ENCODE measurements at places on chromosomes 6 and 20.
A peak's percentile ranks its signal among the peaks of the same experiment; 100 is the strongest.

DNA sequence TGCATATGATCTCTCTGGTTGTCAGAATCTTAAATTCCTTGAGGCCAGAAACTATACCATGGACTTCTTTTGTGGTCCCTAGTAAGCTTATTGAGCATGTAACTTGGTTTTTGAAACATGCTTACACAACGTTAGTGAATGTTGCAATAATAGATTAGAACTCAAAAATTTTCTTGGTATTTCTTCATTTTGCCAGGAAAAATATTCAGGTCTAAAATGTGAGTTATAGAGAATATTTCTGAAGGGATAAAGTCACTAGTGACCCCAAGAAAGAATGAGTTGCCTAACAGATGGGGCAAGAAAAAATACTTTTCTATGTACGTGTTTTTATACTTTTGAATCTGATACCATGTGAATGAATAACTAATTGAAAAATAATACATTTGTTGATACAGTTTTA lies 195.4 kb downstream of the TFAP2A start:
- no peak for DNase-seq

GRCh38 chr6:36722879-36723278 lies 25.3 kb downstream of the RAB44 start:
- DNase-seq = no peak

DNA sequence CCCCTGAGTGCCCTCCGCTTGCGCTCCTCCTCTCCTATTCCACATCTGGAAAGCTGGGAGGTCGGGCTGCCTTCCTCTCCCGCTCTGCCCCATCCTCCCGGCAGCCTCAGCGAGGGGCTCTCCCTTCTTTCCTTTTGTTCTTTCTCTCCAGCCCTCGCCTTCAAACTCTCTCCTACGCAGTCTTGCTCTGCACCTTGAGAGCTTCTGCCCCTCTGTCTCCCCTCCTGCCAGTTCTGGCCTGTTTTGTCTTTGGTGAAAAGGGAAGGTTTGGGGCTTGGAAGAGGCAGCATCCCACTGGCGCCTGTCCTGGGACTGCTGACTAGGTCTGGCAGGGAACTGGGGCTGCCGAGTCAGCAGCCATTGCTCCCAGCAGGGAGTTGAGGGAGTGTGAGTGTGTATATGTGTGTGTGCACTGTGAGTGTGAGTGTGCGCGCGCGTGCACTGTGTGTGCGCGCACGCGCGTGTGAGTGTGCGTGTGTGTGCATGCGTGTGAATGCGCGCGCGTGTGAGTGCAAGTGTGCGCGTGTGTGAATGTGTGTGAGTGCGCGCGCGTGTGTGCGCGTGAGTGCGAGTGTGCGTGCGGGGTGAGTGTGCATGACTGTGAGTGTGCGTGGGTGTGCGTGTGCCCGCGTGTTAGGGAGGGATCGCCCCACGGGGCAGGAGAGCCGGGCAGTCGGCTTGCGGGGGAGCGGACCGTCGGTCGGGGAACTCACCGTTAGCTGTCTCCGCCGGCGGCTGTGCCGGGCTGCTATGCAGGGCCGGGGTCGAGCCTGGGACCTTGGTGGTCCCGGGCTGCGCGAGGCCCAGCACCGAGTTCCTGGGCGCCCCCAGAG lies 523 bp downstream of the CPXM1 start:
- DNase-seq = no peak

DNA sequence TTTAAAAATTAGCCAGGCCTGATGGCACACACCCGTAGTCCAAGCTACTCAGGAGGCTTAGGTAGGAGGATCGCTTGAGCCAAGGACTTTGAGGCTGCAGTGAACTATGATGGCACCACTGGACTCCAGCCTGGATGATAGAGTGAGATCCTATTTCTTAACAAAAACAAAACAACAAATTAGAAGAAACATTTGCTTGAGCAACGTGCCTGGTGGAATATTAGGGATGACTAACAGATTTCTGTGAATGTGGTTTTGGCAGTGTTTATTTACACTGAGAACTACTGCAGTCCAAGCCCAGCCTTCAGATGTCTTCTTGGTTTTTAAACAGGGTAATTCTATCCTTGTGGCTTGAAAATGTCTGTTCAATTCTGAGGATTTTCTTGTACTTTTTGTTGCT lies 9.2 kb downstream of the PPP1R3G start:
- DNase-seq = peak; percentile 86

- no peak for DNase-seq
These were observed 16.2 kb downstream of the FKBP1A start for GRCh38 chr20:1376408-1377270.

DNA sequence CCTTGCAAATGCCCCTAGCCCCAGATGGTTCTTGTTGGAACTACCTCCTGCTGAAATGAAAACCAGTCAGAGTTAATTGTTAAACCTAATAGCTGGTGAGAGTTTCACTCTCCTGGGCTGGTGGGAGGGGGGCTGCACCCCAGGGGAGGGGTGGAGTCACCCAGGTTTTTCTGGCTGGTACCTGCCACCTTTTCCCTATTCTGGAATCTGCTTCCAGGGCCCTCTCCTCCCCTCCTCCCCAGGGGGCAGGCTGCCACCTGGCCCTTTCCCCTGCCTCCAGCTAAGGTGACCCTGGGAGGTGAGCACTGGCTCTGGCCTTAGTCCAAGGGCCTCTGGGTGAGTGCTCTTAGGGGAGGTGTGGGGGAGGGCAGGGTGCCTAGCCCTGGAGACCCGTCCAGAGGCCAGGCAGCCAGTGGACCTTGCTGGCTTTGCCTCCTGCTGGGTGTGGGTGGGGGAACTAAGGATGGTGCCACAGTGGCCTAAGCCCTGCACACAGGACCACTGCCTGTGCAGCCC lies 48.8 kb upstream of the EPB41L1 start:
- DNase-seq = no peak

DNA sequence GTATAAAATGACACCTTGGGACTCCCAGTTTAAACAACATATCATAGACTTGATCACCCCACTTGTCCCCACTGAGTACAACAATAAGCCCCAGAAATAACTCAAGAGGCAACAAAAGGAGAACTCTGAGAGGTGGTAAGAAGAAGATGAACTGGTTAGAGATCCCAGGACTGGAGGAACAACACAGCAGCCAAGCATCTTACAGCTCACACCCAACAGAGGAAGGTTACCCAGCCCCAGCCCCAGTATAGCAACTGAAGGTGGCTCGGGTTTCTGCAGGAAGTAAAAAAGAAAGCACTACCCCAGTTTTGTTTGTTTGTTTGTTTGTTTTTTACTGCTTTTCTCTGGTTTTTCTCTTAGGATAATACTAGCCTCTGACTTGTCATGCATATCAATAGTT lies 17.1 kb upstream of the TGM6 start:
- DNase-seq = no peak

DNA sequence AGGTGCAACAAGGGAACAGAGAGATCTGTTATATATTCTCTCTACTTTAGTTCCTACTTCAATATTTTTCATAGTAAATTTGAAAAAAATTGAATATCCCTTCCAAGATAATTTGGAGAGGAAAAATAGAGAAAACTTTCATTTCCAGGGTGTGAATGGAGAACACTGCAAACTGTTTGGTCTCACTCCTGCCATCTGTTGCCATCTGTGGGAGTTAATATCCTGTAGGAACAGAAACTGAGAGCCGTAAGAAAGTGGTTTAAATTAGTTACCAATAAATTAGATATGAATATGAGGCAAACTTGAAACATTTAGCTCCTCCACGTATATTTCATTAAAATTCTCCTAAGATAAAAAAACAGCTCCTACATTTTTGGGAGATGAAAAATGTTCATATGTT lies 4.2 kb downstream of the ZNF337 start:
- DNase-seq = no peak

- no peak for DNase-seq
These were observed 507.8 kb upstream of the CITED2 start for GRCh38 chr6:139882234-139882633.

- DNase-seq = no peak
These were observed 707.0 kb downstream of the EPM2A start for GRCh38 chr6:145028144-145028818.

GRCh38 chr6:156719395-156719719 lies 57.8 kb upstream of the ARID1B start:
- no peak for DNase-seq

DNA sequence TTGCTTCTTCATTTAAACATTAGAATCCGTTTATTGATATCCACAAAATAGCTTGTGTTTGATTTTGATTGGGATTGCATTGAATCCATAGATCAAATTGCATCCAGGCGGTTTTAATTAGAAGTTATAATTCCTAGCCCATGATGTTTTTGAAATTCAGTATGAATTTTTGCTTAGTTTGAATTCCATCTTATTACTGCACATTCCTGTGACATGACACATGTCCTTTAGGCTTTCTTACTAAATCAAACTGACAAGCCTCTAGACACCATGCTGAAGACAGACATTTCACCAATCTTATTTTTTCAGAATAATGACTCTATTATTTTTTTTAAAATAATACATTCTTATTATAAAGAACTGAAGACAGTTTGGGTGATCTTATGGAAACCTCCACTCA lies 21.4 kb upstream of the PI16 start:
- no peak for DNase-seq

DNA sequence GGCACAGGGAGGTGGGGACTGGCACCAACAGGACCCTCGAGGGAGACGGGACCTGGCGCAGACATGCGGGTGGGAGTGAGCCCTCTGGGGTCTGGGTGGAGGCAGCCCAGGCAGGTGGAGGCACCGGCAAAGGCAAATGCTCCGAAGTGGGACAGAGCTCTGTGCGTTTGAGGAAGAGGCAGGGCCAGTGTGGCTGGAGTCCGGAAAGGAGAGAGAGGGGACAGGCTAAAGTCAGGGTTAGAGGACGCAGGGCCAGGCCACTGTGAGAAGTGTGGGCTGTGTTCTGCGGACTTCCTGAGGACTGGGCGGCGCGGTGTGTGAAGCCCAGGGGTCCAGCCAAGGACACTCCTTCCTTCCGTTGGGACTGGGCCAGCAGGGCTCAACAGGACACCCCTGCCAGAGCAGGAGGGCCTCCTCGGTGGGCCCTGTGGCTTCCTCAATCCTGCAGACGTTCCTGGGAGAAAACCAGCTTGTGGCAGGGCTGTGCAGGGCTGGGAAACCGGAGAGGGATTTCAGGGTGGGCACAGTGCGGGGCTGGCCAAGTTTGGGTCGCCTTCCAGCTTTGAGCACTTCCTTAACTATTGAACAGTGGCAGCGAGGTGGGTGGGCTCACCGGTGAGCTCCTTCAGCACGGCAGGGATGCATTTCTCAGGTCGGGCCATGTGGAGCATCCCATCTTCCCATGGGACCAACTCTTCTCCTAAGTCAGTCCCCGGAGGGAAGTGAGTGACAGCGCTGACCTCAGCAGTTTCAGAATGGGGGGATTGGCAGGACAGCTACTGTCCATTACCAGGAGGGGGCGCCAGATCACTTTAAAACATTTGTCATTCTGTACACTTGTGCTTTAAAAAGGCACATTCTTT lies 22.5 kb downstream of the MOCS3 start:
- DNase-seq = no peak

GRCh38 chr6:12543953-12544352 lies 172.6 kb upstream of the PHACTR1 start:
- no peak for DNase-seq

DNA sequence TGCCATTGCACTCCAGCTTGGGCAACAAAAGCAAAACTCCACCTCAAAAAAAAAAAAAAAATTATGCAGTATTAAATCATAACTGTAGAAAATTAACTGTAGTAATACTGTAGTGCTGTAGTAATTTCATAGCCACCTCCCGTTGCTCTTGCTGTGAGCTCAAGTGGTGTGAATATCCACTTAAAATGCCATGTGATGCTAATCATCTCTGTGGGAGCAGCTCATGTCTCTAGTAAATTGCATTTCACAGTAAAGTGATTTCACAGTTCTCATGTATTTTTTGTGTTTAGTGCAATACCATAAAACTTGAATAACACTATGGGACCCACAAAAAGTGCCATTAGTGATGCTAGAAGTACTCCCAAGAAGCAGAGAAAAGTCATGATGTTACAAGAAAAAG lies 14.4 kb upstream of the FAM217A start:
- DNase-seq = no peak

- no peak for DNase-seq
These were observed 27.8 kb downstream of the SNHG17 start for GRCh38 chr20:38407321-38407720.

- no peak for DNase-seq
These were observed 140.3 kb downstream of the DLL1 start for GRCh38 chr6:170150590-170150945.

- no peak for DNase-seq
These were observed 44.4 kb downstream of the CD2AP start for GRCh38 chr6:47521961-47522360.

- no peak for DNase-seq
These were observed 708 bp downstream of the WDR46 start for GRCh38 chr6:33288141-33288920.

DNA sequence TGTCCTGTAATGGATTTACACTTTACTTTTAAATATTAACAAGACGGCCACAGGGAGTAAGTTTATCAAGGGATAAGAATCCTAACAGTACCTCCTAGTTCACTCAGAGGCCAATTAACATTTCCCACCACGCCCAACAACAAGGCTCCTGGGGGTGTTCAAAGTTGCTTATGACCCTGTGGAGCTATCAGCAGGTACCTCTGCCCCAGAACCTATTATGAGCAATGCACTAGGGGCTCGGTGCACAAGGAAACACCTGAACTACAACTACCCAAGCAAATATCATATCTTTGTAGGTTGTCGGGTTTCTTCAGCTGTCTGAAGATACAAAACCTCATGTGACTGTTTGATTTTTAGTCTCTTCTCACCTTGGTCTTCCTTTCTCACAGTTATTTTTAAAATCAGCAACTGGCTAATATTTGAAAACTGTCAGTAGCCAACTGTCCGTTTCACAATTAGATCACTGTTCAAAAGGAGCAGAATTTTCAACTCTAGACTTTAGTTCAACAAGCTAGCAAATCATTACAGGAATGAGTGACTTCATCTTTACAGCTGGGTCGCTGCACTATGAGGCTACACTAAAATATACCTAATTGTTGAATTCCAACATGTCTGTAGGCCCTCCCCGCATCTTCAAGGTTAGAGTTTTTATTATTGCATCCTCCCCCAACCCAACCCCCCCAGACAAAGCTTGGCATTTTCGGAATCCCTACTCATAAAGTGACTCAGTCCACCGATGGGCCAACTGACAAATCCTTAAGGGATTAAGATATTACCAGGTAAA lies 38.1 kb downstream of the B4GALT5 start:
- DNase-seq = no peak

DNA sequence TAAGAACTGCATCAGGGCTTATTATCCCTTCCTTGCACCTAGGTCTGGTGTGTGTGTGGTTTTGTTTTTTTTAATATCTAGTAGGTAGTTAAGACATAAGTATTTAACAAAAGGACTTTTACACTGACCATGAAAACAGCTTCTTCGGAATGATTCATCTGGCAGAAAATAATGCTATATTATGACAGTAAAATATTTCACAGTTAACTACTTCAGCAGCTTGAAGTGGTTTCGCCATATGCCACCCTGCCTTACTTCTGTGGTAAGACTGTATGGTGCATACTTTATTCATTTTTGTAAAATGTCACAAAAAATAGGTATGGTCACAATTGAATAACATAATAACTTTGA lies 858 bp upstream of the PTPRK start:
- DNase-seq = no peak

GRCh38 chr6:97085772-97086171 lies 161.2 kb downstream of the KLHL32 start:
- DNase-seq = no peak
